ENCODE measurements at places on chromosomes 4 and X. TPM values are rescaled to one million over a fixed set of nuclear protein-coding genes. Genes with fewer than 3 reads are reported as not detected.

Gene CCDC120
- total RNA-seq: 1.1 TPM

Gene TMEM156
- total RNA-seq: not detected

Gene CTAG2
- not detected for total RNA-seq

Gene C1QTNF7
- total RNA-seq: 0.16 TPM

Gene SSX2
- total RNA-seq: not detected
